ENCODE measurements at places on chromosomes 5 and 9. TPM values are rescaled to one million over a fixed set of nuclear protein-coding genes. Genes with fewer than 3 reads are reported as not detected.

- DNase-seq = no peak
These were observed 83.6 kb downstream of the SNX24 start for GRCh38 chr5:122929001-122929400.

GRCh38 chr5:40962207-40962955 lies 53.1 kb downstream of the C7 start:
- DNase-seq = no peak

- no peak for DNase-seq
These were observed 247.1 kb downstream of the NFIB start for GRCh38 chr9:14066831-14067230.

DNA sequence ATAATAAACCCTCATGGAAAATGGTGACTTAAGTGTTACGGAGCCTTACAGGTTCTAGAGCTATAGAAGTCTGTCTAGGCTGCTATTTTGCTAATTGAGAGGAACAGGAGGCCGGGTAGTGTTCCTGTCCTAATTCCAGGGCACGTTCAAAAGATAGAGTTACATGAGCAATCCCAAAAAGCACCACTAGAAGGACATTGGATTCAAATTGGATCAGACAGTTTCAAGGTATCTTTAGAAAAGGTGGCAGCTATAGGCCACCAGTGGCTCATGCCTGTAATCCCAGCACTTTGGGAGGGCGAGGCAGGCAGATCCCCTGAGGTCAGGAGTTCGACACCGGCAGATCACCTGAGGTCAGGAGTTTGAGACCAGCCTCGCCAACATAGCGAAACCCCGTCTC lies 458.8 kb downstream of the TMEM232 start:
- DNase-seq = no peak

RRAGA gene
- 60.1 TPM for total RNA-seq

IFNA21 gene
- not detected for total RNA-seq

ARHGEF28 gene
- total RNA-seq = 9.5 TPM

HTR1A gene
- not detected for total RNA-seq

CLIC3 gene
- 3.8 TPM for total RNA-seq
